Esophagus squamous epithelium (tissue), 5 donors: ENCODE measurements at places on chromosomes 2 and 18.

DNA sequence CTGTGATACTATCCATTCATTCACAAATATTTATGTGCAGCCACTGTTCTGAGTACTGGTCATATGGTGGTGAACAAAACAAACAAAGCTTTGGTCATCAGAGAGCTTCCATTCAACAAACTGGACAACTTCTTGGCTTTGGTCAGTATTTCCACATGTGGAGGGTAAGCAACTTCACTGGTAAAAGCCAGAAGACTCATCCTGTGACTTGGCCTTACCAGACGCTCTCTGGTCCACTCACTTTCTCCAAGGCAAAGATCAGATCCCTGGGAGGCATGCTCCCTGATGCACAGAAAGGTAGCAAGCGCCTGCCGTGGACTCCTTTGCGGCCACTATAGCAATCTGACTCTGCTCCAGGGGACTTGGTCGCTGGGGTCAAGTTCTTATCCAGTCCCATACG, 179.5 kb downstream of the EN1 start:
- no peak for DNase-seq

GRCh38 chr2:53826587-53827397, 33.0 kb downstream of the GPR75 start:
- DNase-seq, result no peak

GRCh38 chr2:241666627-241667400, 19.8 kb downstream of the DTYMK start:
- no peak for DNase-seq

DNA sequence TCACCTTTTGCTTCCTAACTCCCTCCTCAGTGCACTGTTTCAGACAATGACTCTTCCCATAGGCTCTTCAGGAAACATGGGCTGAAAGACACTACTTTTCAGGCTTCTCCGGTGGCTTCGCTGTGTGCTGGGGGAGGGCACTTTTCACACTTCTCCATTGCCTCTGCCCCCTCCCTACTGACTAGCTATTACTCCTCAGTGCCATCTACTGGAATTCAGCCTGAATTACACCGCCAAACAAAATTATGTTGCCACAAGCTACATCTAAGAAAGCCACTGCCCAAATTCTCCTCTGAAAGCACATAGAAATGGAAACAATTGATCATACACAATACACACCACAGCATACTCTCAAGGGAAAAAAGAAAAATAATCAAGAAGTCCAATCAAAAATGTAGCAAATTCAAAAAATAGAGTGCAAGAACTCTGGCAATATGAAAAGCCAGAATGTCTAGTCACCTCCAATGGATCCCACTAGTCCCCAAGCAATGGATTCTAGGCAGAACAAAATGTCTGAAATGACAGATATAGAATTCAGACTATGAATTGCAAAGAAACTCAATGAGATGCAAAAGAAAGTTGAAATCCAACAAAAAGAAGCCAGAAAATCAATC, 1139.4 kb upstream of the GYPC start:
- DNase-seq, result no peak

- no peak for DNase-seq
Measured at GRCh38 chr2:46032996-46033395, 264.2 kb upstream of the EPAS1 start.

DNA sequence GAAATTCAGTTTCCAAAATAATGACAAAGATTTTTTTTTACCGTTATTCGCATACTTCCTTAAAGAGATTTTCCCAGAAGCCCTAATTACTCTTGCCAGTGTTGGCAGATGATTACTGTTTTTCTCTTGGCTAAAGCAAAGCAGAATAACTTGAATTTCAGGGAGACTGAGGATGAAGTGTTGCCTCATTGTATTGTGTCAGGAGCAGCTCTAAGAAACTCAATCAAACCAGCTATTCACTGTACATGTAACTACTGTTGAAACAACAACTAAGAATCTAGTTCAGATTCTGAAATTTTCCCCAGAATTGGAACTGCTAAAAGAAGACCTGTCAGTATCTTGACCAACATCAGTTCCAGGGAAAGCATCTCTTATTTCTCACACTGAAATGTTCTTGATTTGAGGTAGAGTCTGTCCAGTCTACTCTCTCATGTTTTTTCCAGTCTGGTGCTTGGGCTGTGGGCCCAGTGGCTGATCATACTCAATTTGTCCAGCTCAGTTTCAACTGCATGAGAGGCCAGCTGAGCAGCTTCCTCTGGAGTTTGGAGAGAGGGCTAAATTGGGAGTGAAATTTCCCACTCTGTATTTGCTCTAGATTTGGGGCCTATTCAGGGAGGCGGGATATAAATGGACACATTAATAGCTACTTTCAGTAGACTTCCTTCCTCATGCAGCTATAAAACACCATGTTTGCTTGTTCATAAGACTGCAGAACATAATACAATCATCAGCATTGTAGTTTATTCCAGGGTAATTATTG, 78.5 kb downstream of the PPP1R1C start:
- DNase-seq, result no peak

DNA sequence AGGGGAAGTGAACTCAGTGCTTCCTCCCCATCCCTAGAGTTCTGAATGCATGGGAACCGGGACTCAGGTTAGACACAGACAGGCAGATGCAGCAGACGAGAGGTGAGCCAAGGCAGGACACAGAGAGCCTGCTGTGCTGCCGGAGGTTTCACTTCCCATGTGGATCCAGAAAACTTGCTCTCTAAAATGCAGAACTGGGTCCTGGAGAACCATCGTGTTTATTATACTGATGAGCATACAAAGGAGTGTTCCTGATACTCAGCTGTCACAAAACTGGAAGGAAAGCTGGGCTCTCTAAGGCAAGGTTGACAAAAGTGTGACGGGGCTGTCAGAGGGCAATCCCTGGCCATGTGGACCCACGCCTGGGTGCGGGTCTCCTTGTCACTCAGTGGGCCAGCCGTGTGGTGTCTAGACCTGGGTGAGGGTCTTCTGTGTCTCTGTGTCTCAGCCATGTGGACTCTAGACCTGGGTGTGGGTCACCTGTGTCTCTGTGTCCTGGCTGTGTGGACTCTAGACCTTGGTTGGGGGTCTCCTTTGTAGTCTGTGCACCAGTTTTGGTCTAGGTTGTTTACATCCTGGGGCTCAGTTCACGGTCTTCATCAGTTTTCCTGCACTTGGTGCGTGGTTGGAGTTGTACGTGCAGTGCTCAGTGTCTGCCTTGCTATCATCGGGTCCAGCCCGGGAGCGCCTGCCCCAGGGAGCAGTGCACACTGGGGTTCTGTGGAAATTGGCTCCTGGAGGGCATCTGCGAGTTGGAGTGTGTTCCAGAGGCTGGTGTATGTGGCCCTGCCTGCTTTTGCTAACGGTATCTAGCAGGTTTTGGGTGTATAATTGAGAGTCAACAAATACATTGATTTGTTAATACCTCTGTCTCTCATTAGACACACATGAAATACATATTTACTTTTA, 141.1 kb downstream of the ATP9B start:
- DNase-seq, result no peak

DNA sequence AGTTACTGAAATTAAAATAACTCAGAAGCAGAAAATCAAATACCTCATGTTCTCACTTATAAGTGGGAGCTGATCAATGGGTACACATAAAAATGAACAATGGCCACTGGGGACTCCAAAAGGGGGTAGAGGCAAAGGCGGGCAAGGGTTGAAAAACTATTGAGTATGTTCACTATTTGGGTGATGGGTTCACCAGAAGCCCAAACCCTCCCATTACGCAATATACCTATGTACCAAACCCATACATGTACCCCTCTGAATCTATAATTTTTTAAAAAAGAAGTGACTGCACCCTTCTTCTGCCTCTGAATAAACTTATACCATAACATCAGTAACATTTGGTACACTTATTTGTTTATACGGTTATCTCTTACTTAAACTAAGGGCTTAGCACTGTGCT, 119.4 kb downstream of the ZRANB3 start:
- DNase-seq, result no peak

DNA sequence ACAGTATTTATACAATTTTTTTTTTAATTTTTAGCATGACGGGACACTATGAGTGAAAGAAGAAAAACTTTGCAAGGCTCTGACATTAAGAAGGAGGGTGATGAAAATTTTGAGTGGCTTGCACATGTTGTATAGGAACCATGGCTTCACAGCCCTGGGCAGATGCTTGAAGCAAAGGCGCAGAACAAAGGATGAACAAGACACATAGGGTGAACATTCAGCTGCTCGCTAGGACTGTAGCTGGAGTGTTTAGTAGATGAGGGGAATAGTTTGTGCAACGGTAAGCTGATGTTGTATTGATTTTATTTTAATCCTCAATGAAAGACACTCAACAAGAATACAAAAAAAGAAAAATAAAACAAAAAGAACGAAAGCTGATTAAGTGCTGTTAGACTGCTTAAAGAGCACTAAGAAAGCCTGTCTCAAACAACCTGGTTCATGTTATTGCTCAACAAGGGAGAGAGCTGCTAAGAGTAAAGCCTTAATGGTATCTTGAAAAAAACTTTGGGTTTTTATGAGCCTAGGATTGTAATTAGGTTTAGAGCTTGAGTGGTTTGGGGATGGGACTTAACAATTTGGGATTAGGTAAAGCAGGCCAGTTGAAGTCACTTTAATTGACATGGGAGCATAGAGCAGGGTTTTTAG, 41.2 kb upstream of the GCFC2 start:
- DNase-seq, result no peak

DNA sequence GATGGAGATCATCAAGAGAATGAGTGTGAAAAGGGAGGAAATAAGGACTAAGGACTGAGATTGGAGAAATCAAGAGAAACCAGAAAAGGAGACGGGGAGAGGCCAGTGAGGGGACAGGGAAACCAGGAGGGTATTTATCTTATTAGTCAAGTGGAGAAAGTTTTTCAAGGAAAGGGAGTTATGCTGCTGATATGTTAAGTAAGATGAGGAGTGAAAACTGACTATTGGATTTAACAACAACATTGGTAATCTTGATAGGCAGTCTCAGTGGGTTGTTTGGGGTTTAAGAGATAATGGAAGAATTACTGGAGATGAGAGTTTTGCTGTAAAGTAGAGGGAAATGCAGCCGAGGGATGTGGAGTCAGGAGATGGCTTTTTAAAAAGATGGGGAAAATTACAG, 30.6 kb downstream of the PIKFYVE start:
- no peak for DNase-seq

GRCh38 chr2:168712053-168712452, 90.4 kb upstream of the NOSTRIN start:
- no peak for DNase-seq

- no peak for DNase-seq
Measured at GRCh38 chr2:51953931-51954330, 922.0 kb upstream of the NRXN1 start.

- DNase-seq, result no peak
Measured at GRCh38 chr2:203690441-203691047, 15.9 kb upstream of the CD28 start.

GRCh38 chr2:113187771-113188170, 14.0 kb downstream of the PSD4 start:
- DNase-seq, result no peak

DNA sequence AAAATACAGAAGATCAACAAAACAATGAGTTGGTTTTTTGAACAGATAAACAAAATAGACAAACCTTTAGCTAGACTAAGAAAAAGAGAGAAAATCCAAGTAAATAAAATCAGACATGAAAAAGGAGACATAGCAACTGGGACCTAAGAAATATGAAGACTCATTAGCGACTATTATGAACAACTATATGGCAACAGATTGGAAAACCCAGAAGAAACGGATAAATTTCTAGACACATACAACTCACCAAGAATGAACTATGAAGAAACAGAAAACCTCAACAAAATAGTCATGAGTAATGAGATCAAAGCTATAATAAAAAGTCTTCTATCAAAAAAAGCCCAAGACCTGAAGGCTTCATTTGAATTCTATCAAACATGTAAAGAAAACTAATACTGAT, 59.3 kb downstream of the EPB41L3 start:
- no peak for DNase-seq

GRCh38 chr2:179963626-179964025, 43.5 kb downstream of the CWC22 start:
- DNase-seq, result no peak

- DNase-seq, result no peak
Measured at GRCh38 chr18:13223311-13224143, 5.0 kb downstream of the LDLRAD4 start.

DNA sequence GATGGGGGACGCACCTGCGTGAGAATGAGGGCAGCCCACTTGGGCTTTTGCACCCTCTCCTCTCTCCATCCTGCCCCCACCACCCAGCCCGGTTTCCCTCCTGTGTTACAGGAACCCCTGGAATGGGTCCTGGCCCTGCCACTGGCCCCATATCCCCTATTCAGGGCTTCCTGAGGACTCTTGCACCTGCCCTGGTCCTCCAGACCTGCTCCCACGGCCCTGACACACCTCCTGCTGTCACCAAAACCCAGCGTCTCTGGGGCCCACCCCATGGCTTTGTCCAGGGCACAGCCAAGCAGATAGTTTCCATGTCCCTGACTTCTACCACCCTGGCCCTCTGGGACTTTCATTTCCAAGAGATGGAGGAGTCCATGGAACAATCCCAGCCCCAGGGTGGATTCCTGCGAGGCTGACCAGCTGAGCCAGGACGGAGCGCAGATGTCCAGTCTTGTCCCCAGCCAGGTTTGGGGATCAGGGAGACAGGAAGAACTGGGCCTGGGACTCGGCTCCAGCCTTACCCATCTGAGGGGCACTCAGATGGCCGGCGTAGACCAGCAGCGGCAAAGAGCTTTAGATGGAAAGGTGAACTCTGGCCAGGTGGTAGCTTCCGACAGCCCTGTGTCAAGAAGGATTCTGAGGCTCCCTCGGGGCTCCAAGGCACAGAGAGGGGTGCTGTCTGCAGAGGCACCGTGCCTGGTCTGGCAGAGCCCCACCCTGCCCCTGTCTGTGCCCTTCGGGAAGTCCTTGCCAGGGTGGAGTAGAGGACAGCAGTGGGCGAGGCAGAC, 12.0 kb downstream of the GPR35 start:
- no peak for DNase-seq
